ENCODE measurements at places on chromosomes 1 and 21.

GRCh38 chr1:57079454-57080157 is 113.8 kb upstream of the C8B start:
- peaks cover 3% of the 10 kb centered on the region for H3K4me1 ChIP-seq
- DNase-seq, result peak; percentile 33
- H3K36me3 ChIP-seq, result no peaks in the 10 kb centered on the region

GRCh38 chr1:116769561-116769977 is 15.3 kb downstream of the CD2 start:
- H3K4me1 ChIP-seq, result 0 out of 2 replicates have a peak, but pooled peaks cover 3% of the 10 kb centered on the region
- no peaks in the 10 kb centered on the region for H3K36me3 ChIP-seq
- no peak overlapping the region for H3K27ac ChIP-seq
- no peak overlapping the region for H3K4me3 ChIP-seq

GRCh38 chr1:229011022-229011421 is 259.9 kb upstream of the RAB4A start:
- DNase-seq, result no peak
- H3K4me3 ChIP-seq, result no peak overlapping the region
- no peaks in the 10 kb centered on the region for H3K27me3 ChIP-seq
- H3K36me3 ChIP-seq, result no peaks in the 10 kb centered on the region
- H3K27ac ChIP-seq, result no peak overlapping the region

DNA sequence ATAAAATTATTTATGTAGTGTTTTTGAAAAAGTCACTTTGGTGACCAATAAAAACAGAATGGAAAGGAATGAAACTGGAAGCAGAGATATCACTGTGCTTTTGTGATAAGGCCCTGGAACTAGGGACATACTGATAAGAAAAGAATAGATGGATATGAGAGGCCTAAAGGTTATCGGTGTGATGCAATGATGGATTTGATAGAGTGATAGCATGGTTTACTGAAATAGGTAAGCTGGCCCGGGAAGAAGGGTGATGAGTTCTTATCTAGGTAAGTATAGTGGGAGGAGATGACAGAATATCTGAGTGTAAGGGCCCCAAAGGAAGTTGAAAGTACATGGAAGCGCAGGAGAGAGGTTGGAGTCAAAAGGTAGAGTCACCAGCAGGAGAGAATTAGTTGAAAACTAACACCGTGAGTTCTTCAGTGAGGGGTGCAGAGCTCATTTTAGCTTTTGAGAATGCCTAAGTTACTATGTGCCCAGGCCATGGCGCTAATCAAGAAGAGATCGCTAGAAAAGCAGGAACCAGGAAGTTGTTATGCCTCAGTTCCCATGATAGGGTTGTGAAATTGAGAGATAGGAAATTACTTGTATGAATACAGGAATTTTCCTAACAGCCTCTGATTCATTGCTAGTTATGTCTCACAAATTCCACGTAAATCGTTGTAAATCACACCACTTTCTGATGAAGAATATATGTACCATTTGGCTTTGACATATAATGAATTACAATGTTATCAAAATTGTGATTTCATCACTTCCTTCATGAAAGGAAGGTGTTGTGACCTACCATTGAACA is 115.3 kb downstream of the PLA2G4A start:
- H3K27ac ChIP-seq, result no peak overlapping the region
- no peak for DNase-seq
- no peaks in the 10 kb centered on the region for H3K27me3 ChIP-seq

DNA sequence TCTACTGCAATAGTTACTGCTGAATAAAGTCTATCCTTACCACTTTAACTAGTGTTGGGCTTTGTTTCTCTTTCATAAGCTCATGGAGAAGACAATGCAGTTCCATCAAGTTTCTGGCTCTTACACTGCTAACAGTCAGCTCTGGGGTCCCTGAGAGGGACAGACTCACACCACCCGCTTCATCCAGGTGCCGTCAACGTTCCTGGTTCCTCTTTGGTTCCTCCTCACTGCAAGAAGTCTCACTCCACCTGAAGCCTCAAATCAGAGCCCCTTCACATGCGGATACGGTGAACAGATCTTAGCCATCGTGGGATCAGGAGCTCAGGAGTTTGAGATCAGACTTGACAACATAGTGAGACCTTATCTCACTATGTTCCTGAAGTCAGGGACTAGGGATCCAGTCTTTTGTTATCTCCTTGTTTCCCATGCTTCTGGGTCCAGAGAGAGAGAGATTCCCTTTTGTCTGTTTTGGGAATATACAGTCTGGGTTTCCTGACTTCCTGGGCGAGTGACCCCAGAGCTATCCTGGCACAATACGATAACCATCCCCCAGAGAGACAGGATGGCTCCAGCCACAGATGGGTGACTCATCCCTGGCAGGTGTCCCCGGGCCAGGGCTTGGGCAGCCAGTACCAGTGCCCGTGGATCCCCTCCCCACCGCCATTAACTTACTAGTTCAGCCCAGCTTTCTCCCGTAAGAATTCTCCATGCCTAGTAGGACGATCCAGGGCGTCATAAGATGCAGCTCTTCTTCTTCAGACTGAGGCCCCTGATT is 14.3 kb upstream of the PCP4 start:
- peaks cover 21% of the 10 kb centered on the region for H3K4me1 ChIP-seq
- peaks cover 3% of the 10 kb centered on the region for H3K36me3 ChIP-seq
- no peaks in the 10 kb centered on the region for H3K27me3 ChIP-seq
- DNase-seq, result no peak
- no peak overlapping the region for H3K4me3 ChIP-seq
- H3K27ac ChIP-seq, result no peak overlapping the region

- 0 out of 2 replicates have a peak, but pooled peaks cover 3% of the 10 kb centered on the region for H3K36me3 ChIP-seq
- no peaks in the 10 kb centered on the region for H3K27me3 ChIP-seq
- peaks cover 7% of the 10 kb centered on the region for H3K4me1 ChIP-seq
- no peak overlapping the region for H3K4me3 ChIP-seq
- no peak overlapping the region for H3K27ac ChIP-seq
- DNase-seq, result no peak
Observed at GRCh38 chr21:35234725-35235124, 185.6 kb upstream of the RUNX1 start.

DNA sequence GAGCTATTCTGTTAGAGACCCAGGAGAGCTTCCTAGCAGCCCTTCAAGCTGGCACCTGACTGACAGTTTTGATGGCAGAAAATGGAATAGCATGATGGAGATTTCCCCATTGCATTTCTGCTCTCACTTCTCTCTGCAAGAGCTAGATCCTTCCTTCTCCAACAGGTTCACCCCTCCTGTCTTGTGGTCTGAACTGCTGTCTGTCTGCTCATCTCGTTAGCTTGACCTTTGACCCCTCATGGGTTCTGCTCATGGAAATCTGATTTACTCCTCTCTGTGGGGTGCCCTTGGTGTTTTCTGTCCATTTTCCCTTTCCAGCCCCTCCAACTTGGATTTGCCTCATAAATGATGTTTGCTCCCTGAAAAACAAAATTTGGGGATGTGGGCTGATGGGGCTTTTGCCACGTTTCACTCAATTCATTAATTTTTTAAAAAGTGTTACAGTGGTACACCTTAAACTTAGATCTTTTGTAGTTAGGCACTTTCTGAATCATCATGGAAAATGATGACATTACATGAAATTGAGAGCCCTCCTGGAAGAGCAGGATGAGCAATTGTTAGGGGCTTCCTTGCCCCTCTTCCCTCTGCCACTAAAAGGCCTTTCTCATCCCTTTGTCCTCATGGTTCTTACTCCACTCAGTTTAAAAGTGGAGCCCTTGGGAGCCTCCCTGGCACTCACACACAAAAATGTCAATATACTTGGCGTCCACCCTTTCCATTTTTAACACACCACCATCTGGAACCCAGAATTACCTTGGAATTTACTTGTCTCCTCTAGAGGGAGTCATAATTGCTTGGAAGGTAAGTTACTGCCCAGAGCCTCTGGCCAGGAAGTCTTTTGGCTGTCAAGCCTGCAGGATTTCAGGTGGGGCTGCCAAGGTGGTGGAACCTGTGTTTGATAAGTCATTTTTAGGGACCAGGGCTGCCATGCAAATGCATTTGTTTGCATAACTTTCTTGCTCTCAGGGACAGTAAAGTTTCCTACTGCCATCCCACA is 31.9 kb upstream of the IL19 start:
- H3K27me3 ChIP-seq, result no peaks in the 10 kb centered on the region
- no peaks in the 10 kb centered on the region for H3K36me3 ChIP-seq
- DNase-seq, result peak; percentile 38

- no peaks in the 10 kb centered on the region for H3K27me3 ChIP-seq
- no peak overlapping the region for H3K27ac ChIP-seq
- H3K4me3 ChIP-seq, result no peak overlapping the region
- H3K4me1 ChIP-seq, result no peaks in the 10 kb centered on the region
Observed at GRCh38 chr1:97898948-97899347, 21.9 kb downstream of the DPYD start.

GRCh38 chr1:39992234-39992633 is 37.3 kb downstream of the MFSD2A start:
- no peak overlapping the region for H3K27ac ChIP-seq
- H3K36me3 ChIP-seq, result no peaks in the 10 kb centered on the region
- H3K4me3 ChIP-seq, result no peak overlapping the region
- peaks cover 3% of the 10 kb centered on the region for H3K4me1 ChIP-seq
- H3K27me3 ChIP-seq, result no peaks in the 10 kb centered on the region

- H3K4me3 ChIP-seq, result peak overlapping the region; percentile 42
- H3K27ac ChIP-seq, result peak overlapping the region; percentile 94
- peaks cover 64% of the 10 kb centered on the region for H3K4me1 ChIP-seq
- H3K36me3 ChIP-seq, result no peaks in the 10 kb centered on the region
Observed at GRCh38 chr1:160169553-160170399, 18.4 kb downstream of the ATP1A4 start.

- no peak overlapping the region for H3K27ac ChIP-seq
- H3K36me3 ChIP-seq, result no peaks in the 10 kb centered on the region
- H3K4me3 ChIP-seq, result no peak overlapping the region
- peaks cover 18% of the 10 kb centered on the region for H3K27me3 ChIP-seq
- peaks cover 14% of the 10 kb centered on the region for H3K4me1 ChIP-seq
Observed at GRCh38 chr1:46128344-46128743, 4.1 kb downstream of the PIK3R3 start.

DNA sequence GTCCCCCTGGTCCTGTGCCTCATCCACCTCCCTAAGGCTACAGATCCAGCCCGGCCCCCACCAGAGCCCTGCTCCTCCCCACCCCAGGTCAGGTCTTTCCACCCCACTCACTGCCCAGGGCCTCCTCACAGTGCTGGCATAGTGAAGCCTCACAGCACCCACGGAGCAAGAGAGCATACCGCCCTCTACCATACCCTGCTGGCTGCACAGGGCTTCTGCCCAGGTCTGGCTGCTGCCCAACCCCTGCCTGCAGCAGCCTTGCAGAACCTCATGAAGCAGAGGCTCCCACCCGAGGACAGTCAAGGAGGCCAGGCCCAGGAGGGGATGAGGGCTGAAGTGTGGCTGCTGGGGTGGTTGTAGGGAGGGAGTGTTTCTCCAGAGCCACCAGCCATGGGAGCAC is 19.7 kb upstream of the ARF1 start:
- no peaks in the 10 kb centered on the region for H3K36me3 ChIP-seq
- no peak overlapping the region for H3K4me3 ChIP-seq
- no peak for DNase-seq
- peaks cover 5% of the 10 kb centered on the region for H3K4me1 ChIP-seq
- H3K27ac ChIP-seq, result no peak overlapping the region
- peaks cover 91% of the 10 kb centered on the region for H3K27me3 ChIP-seq

DNA sequence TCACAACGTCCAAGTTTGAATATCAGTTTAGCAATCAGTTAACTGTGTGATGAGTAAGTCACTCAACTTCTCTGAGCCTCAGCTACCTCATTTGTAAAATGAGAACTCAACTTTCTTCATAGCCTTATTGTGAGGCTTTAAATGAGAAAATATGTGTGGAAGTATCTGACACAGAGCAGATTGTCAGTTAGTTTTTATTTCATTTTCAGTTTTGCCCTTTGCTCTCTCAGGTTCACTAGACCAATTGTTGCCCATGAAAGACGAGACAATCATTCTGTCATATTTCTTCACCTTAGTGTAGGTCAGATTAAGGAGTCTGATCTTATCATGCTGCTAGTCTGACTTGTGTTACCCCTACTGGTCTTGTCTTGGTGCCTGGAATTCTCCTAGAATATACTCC is 232.8 kb upstream of the PTBP2 start:
- no peak overlapping the region for H3K4me3 ChIP-seq
- H3K27me3 ChIP-seq, result peaks cover 91% of the 10 kb centered on the region
- no peaks in the 10 kb centered on the region for H3K36me3 ChIP-seq
- peaks cover 21% of the 10 kb centered on the region for H3K4me1 ChIP-seq

DNA sequence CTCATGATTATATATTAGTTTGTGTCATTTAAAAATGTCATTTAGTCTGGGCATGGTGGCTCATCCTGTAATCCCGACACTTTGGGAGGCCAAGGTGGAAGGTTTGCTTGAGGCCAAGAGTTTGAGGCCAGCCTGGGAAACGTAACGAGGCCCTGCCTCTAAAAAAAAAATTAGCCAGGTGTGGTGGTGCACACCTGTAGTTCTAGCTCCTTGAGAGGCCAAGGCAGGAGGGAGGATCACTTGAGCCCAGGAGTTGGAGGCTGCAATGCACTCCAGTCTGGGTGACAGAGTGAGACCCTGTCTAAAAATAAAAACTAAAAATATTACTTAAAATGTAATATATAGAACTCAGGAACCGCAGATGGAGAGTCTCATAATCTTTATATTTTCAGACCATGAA is 34.6 kb downstream of the RUNX3 start:
- H3K4me3 ChIP-seq, result no peak overlapping the region
- no peak overlapping the region for H3K27ac ChIP-seq
- peaks cover 16% of the 10 kb centered on the region for H3K36me3 ChIP-seq
- H3K27me3 ChIP-seq, result peaks cover 6% of the 10 kb centered on the region
- no peak for DNase-seq

Data from WTC11 (cell line).